IMR-90 (cell line): ENCODE measurements at places on chromosomes 1 and 21. TPM values are rescaled to one million over a fixed set of nuclear protein-coding genes. Genes with fewer than 3 reads are reported as not detected.

Gene BRDT
- not detected in 2 replicates for total RNA-seq

Gene DYNLT5
- 0.18 and 0.28 TPM in 2 replicates for total RNA-seq

GRCh38 chr1:1080951-1081310, 6.8 kb upstream of the RNF223 start:
- DNase-seq = no peak

DNA sequence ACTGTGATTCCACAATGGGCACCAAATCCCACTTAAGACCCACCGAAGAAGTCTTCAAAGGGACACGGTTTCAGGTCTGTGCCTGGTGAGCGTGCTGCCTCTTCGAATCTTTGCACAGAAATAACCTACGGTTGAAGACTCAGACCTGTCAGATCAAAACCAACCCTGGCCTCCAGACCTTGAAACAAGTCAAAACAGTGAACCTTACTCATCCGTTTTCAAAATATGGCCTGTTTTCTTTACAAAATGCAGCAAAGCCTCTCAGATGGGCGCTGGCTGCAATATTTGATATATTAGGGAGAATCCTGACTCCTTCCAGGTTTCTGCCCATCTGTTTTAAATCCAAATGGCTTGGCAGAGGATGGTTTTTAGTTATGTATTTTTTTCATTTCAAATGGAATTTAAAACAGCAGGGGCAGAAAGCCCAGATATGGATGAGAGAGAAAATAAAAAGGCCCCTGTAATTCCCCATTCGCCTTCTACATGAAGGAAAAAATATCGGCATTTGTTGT, 14.0 kb downstream of the JUN start:
- no peak for DNase-seq

DNA sequence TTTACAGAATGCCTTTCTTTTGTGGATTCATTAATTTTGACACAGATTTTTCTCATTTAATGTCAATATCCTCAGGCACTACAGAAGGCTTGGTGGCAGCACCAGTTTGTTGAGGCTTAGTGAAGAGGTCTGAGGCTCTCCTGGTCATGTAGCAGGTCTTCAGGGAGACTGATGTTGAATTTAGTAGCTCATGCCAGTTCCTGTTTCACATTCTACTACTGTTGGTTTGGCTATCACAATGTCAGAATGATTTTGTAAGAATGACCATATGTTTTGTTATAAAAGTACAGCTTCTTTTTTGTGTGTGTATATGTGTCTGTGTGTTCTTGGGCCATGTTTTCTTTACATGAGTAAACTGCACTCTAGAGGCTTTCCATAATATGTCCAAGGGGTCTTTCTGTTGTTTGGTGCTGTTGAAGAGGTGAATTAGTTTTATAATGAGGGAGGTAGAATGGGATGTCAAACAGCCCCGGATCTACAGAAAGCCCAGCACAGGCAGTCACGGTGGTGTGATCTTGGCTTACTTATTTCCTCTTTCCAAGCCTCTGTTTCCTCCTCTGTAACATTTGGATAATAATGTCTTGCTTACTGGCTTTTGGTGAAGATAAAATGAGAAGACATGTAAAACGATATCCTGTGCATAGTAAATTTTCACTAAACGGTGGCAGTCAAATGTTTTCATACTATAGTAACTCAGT, 32.0 kb downstream of the C1orf21 start:
- no peak for DNase-seq

DNA sequence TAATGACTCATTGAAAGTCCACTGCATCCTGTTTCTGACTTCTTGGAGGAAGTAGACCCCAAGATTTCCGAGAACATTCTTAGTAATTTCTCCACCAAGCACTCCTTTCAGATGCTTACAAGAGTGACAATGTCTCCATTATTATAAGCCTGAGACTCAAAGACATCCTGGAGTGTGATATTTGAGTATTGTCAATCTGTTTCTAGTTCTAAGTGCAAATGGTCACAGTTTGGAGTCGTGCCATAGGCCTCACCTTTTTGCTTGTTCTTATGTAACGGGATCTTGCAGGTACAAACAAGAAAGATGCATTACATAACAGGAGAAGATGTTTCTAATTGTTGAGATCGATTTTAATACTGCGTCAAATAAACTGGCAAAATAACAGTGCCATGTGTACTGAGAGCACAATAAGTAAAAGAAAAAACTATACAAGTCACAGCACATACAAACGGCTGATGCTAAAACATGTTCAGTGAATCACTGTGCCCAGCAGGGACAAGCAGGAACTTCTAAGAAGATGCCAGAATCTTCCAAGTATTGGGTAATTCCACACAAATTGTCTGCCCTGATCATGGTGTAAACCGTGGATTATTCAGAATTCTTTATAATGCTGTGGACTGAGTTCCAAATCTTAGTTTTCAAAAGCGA, 54.1 kb downstream of the CD2 start:
- no peak for DNase-seq
